AG09309 (cell line): ENCODE measurements at places on chromosomes 12 and 14.

DNA sequence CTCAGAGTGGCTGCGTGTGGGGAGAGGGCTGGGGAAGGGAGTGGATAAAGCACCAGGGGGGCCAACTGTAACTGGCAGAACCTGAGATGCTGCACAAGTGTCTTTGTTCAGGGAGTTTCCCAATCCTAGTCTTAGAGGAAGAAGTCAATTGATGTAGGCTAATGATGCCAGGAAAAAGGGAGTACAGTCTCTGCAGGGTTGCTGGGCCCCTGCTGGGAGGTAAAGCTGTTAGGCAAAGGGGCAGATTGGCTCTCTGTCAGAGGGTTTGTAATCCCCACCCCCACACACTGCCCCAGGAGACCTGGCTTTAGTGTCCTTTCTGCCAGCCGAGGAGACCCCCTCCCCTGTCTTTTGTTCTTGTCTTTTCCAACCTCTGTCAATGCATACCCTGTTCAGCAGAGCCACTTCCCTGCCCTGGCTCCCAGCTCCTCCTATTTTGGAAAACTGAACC lies 178.4 kb downstream of the KCNA5 start:
- DNase-seq: no peak

DNA sequence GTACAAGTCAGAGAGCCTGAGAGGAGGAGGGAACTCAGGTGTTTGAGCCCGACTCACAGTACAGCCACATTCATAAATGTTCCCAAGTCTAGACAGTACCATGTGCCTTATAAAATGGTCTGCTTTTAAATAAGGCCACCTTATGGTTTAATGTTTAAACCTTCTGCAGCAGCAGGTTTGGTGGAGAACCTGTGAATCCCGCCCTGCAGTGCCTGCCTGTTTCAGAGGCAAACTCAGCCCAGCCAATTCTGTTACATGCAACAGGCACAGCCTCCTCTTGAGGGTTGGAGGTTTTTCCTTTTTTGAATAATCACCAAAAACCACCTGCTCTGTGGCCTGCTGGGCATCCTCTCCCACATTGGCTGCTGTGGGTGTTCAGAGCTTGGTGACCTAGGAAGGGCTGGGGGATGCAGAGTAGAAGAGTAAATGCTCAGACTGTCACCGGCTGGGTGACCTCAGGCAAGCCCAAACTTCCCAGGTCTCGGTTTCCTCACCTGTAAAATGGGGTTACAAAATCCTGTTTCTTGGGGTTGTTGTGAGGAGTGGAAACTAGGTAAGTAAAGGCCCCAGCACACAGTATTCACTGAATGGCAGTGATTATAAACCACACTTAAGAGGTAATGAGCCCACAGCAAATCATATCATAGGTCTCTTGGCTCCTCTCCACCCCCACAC lies 28.0 kb downstream of the NUAK1 start:
- no peak for DNase-seq

DNA sequence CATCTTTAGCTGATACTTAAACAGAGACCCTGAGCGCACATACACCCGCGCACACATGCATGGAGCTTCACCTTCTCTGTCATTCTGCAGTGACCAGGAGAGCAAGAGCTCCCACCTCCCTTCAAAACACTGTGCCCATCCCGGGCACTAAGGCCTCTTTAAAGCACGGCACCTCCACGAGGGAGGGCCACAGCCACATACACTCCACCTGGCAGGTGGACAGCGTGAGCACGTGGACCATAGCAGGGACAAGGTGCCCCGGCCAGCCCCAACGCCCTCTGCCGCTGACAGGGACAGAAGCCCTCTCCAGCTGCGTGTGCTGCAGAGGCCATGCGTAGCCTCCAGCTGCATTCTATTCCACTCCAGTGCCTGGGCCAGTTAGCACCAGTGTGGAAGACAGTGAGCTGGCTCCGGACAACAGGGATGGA lies 5.4 kb downstream of the GAPDH start:
- no peak for DNase-seq

- no peak for DNase-seq
Measured at GRCh38 chr12:109191621-109192250, 75.3 kb downstream of the ACACB start.

GRCh38 chr14:94936401-94936892 lies 166.5 kb upstream of the GSC start:
- DNase-seq: peak; percentile 27

- no peak for DNase-seq
Measured at GRCh38 chr12:132025526-132025925, 75.8 kb downstream of the EP400 start.

GRCh38 chr12:30914986-30915591 lies 11.5 kb upstream of the TSPAN11 start:
- DNase-seq: no peak

DNA sequence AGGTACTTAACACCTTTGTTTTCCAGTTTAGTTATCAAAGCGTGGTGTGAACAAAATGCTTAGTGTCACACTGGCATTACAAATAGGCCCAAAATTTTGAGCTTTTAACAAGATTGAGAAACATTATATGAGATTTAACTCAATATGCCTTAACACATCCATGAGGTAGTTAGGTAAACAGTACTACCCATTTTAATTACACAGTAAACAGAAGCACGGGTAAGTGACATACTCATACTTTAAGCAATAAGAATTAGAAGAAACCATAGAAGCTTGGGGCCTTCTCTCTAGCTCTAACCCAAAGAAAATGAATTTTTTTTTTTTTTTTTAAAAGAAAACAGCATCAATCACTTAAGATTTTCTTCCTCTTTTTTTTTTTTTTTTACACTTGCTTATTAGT lies 15.5 kb upstream of the PHLDA1 start:
- DNase-seq: no peak

GRCh38 chr14:74533576-74533975 lies 40.0 kb downstream of the ISCA2 start:
- DNase-seq: no peak

- no peak for DNase-seq
Measured at GRCh38 chr12:51904951-51905470, 2.3 kb upstream of the ACVRL1 start.

DNA sequence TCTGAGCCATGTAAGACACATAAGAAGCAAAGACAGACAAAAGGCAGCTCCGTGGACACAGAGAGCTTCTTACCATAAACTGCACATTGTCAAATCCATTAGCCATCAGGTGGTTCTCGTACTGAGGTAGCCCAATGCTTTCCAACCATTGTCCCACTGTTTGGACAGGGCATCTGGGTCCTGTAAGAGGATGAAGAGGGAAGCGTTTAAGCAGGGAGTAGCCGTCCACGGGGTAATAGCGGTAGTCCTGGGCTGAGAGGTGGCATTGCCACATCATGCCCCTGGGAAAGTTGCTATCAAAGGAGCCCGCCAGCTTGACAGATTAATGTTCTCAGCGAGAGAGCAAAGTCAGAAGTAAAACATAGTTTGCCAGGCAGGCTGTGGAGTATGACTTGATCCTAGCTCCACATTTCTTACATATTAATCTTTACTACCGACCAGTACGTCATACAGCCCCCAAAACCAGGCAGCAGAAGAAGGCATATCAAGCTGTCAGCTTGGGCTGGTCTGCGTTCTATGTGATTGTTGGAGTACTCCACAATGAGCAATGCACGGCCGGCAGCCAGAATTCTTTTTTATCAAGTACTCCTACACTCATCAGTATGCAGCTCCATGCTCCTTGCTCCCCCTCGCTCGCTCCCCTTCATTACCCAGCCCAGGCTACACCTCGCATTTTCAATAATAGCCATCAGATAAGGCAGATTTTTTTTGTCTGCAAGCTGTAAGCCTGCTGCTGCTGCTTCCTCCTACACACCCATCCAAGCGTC lies 493.2 kb upstream of the GARIN6 start:
- no peak for DNase-seq

GRCh38 chr12:89411234-89411633 lies 58.9 kb upstream of the DUSP6 start:
- DNase-seq: no peak

DNA sequence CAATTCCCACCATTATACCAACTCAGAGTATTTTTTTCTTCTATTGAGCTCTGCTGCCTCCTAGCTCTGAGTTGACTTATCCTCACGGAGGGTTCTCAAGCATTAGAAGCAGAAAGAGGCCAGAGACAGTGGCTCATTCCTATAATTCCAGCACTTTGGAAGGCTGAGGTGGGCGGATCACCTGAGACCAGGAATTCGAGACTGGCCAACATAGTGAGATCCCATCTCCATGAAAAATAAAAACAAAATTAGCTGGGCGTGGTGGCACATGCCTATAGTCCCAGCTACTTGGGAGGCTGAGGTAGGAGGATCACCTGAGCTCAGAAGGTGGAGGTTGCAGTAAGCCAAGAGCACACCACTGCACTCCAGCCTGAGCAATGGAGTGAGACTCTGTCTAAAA lies 21.0 kb downstream of the HPD start:
- no peak for DNase-seq

DNA sequence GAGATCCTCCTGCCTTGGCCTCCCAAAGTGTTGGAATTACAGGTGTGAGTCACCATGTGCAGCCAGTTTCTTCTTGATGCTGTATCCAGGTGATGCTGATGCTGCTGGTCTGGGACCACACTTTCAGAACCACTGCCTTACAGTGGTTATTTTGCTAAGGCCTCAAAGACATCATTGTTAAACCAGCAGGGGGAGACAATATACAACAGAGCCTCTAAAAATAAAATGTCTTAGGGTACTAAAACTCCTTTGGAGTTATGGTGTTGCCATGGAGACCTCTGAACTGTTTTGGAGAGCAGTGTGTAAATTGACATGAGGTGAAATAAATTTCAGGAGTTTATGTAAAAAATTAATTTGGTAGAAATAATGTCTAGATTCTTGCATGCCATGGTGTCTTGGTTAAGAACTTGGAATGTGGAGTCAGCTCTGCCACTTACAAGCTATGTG lies 1.1 kb upstream of the ARG2 start:
- DNase-seq: peak; percentile 60

DNA sequence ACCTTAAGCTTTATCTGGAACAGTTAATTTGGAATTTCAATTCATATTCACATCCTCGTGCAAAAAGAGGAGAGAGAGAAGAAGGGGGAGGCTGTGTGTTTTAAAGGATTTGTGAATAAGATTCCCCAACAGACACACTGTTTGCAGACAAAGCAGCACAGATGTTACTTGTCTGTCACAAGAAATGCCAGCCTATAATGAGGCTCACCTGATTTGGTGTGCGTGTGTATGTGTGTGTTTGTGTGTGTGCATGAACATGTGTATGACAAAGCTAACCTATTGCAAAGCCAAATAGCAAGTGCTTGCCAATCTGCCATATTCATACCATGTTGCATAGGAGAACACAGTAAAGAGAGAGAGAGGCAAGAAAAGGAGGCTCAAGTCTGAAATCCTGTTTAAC lies 361.6 kb upstream of the NOVA1 start:
- no peak for DNase-seq

GRCh38 chr12:64532734-64533351 lies 77.5 kb upstream of the RASSF3 start:
- DNase-seq: no peak

GRCh38 chr14:78834766-78835451 lies 664.7 kb downstream of the NRXN3 start:
- no peak for DNase-seq

GRCh38 chr14:65949711-65950516 lies 536.3 kb upstream of the CCDC196 start:
- no peak for DNase-seq

DNA sequence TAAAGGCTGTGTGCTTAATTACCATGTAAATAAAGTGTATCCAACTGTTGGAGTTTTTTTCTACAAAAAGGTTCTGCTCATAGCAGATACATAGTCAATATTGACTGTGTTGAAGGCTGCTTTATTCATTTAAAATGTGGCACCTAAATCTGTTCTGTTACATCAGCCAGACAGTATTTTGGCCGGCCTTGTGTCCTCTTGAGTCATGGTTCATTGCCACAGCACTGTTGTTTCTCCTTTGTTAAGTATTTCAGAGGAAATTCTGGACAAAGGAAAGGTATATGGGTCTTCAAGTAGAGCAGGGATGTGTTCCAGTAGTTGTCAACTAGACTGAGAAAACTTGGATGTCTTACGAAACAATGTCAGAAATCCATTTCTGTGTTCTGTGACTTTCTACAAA lies 95.5 kb downstream of the SLC38A6 start:
- DNase-seq: peak; percentile 54

GRCh38 chr14:50362764-50363713 lies 33.6 kb downstream of the CDKL1 start:
- no peak for DNase-seq

- no peak for DNase-seq
Measured at GRCh38 chr14:41167040-41167439, 439.6 kb upstream of the LRFN5 start.

DNA sequence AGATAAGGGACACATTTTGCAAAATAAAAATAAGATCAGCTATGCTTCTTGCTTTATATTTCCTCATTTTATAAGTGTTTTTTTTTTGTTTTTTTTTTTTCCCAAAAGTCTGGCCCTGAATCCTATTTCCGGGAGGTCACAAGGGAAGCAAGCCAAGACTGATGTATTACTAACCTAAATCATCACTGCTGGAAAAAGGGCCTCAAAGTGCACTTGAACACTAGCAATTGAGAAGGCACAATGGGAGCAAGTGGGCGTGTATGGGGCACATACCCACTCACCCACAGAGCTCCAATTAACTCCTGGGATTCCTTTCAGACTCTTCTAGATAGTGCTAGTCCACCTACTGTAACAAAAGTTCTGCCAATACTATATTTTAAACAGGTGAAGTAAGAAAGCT lies 58.8 kb downstream of the STON2 start:
- no peak for DNase-seq

DNA sequence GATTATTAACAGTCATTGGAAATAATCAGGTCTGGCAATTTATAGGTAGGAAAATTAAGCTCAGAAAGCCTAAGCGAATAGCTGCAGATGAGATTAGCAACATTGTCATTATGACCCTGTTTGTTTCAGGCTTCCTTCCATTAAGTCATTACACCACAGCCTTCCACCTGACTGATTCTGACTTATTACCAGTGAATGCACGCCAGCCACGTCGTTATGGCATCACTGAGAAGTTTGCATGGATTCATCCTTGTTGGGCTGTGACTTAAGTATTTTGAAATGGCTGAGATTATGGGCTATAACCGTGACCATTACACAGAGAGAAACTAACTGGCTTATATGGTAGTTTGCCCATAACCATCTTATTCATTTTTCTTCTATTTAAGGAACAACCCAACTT lies 18.6 kb downstream of the RASSF8 start:
- peak; percentile 74 for DNase-seq
